ENCODE measurements at places on chromosomes 6 and 20.

GRCh38 chr6:113989675-113990074, 18.7 kb upstream of the HDAC2 start:
- no peak for DNase-seq

GRCh38 chr6:11527274-11527870, 10.2 kb upstream of the TMEM170B start:
- no peak for DNase-seq

DNA sequence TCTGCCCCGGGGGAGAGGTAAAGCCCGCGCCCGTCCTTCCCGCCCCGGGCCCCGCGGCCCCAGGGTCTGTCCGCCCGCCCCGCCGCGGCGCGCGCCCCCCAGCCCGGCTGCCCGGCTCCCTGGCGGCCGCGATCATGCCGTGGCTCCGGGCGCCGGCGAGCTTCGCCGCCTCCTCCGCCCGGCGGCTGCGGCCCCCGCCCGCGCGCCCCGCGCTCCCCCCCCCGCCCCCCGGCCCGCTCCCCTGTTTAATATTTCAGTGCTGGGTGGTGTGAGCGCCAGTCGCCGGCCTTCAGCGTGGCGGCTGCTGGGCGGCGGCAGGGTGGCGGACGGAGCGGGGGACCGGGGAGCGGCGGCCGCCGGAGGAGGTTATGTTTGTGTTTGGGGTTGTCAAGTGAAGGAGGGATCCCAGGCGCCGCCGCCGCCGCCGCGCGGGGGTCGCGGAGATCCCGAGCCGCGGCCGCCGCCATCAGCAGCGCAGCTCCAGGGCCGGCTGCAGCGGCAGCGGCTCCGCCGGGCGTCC, at the start of gene HIVEP1:
Gene HIVEP1, plus strand, starts transcription at position 275 of the 520 bp plus-strand sequence. CDS start 3,317 bp downstream, outside the sequence.
- DNase-seq = peak; percentile 12

DNA sequence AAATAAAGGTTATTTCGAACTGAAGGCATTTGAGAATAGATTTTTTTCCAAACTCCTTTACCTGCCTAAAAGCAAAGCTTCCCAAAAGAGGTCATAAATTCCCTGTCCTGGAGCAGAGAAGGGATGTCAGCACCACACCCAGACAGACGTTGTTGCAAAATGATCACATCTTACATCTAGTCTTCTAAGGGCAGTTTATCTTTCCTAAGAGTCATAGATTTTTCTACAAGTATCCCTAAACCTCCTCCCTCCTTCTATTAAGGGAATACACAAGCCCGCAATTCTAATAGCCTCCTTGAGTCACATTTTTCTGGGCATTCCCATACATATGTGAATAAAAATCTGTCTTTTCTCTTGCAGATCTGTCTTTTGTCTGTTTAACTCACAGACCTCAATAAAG, 20.6 kb upstream of the AKAP12 start:
- no peak for DNase-seq

DNA sequence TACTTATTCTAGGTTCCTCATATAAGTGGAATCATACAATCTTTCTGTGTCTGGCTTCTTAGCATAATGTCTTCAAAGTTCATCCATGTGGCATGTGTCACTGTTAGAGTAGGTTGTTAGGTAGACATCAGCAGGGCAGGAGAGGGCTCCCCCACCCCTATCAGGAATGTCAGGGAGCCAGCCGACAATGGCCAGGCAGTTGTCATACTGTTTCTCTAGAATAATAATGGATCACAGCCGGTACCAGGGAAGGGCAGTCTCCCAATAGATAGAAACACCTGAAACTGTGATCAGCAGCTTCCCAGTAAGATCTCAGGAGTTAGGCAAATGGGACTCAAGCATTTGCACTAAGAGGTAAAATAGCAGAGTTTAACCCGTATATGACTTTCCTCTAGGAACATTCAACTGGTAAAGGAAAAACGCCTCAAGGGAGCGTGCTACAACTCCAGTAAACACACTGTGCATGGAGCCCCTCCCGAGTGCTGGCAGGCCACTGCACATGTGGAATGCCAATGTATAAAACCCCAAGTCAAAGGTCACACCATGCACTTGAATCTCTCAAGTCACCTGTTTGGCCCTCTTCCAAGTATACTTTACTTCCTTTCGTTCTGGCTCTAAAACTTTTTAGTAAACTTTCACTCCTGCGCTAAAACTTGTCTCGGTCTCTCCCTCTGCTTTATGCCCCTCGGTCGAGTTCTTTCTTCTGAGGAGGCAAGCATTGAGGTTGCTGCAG, 29.8 kb upstream of the SIRT5 start:
- DNase-seq = no peak

GRCh38 chr6:6714118-6714897, 125.8 kb downstream of the LY86 start:
- peak; percentile 37 for DNase-seq

- peak; percentile 64 for DNase-seq
Observed at GRCh38 chr6:81204731-81205130, 547.8 kb downstream of the TENT5A start.

GRCh38 chr6:156848533-156848932, 71.4 kb downstream of the ARID1B start:
- DNase-seq = peak; percentile 20

GRCh38 chr6:104858642-104859041, 1.1 kb downstream of the HACE1 start:
- no peak for DNase-seq

DNA sequence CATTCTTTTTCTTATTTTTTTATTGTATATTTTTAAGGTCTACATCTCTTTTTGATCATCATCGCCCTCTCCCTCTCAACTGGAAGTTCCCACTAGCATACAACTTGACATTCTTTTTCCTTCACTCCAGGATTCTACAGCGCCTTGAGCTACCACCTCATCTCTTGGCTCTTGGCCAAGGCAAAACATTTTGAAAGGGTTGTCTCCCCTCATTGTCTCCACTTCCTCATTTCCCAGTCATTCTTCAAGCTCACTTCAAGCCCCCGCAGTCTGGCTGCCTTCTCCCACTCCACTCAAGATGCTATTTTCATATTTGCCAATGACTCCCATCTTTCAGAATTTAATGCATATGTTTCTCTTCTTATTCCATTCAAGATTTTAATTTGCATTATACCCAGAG, 63.0 kb downstream of the OPN5 start:
- DNase-seq = no peak

GRCh38 chr6:170475118-170475517, 78.0 kb downstream of the PSMB1 start:
- DNase-seq = no peak

DNA sequence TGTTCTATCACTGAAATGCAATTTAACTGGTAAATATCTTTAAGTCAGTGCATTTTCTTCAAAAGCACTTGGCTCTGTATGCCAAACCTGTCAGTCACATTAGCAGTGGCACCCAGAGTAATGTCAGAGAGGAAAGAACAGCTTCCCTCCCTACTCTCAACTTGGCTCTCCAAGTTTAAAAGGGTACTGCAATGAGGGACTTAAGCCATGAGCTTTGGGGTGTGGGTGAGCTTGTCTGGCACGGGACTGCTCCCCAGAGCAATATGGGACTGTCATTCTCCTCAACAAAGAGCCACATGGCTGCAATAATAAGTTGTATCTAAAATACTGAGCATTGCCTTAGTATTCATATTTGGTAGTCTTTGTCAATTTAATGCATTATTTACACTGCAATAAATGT, 4.0 kb downstream of the GCM2 start:
- no peak for DNase-seq

DNA sequence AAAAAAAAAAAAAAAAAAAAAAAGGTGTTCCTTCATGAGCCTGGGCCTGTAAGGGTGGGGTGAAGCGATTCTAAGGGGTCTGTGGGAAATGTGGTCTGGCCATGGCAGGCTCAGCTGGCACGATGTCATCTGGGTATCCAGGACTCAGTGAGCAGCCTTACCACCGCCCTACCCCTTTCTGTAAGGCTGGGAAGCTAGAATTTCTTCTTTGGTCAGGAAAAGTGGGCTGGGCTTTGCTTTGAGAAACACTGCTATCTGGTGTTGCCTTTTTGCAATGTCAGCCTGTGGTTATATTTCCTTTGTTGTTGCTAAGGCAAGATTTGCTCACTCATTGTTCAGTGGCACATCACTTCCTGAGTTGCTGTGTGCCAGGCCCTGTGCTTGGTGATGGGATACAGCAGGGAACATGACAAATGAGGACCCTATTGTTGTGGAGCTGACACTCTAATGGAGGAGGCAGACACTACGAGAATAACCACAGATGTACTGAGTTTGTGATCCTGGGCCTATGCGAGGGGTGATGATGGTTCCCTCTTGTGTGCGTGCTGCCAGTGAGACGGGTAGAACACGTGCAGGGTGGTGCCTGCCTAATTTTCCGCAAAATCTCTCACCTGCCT, 45.9 kb upstream of the ZNFX1 start:
- peak; percentile 76 for DNase-seq

DNA sequence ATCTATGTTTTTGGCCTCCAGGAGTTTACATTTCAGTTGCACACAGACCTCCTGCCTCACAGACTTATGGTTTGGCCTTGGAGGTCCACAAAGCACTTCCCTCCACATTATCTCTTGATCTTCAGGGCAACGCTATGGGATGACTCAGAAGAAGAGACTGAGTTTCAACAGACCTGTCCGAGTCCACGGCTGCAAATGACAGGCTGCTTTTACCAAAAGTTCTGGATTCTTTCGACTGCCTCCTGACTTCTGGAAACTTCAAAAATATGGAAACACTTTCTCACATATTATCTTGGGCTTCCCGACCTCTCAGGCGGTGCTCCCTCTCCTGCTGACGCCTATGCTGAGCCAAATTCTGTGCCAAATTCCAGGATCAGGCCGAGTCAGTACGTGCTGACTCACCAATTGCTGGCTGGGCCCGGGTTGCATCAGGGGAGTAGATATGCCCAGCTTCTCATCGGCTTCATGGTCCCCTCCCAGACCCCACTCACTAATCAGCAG, 190.2 kb downstream of the BMP7 start:
- DNase-seq = no peak
